ENCODE measurements at places on chromosomes 2 and 18.

DNA sequence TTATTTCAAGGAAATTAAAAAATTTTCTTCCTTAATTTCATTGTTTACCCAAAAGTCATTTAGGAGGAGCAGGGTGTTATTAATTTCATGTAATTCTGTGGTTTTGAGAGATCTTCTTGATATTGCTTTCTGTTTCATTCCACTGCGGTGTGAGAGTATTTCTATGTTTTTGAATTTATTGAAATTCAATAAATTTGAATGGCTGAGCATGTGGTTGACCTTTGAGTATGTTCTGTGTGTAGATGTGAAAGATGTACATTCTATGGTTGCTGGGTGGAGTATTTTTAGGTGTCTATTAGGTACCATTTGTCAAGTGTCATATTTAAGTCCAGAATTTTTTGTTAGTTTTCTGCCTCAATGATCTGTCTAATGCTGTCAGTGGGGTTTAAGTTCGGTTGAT is 39.4 kb upstream of the LANCL1 start:
- no peak for DNase-seq

DNA sequence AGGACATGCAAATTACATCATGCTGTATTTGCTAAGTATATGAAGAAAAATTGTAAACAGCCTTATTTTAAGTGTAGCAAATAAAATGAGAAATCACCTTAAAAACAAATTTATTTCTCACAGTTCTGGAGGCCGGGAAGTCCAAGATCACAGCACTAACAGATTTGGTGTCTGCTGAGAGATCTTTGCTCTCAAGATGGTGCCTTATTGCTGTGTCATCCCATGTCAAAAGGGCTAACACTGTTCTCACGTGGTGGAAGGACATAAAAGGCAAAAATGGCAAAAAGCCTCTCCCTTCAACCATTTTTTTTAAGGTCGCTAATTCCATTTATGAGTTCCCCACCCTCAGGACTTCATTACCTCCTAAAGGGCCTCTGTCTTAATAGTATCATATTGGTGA is 12.1 kb downstream of the XRCC5 start:
- no peak for DNase-seq

GRCh38 chr2:155727187-155727895 is 605.2 kb downstream of the NR4A2 start:
- no peak for DNase-seq

DNA sequence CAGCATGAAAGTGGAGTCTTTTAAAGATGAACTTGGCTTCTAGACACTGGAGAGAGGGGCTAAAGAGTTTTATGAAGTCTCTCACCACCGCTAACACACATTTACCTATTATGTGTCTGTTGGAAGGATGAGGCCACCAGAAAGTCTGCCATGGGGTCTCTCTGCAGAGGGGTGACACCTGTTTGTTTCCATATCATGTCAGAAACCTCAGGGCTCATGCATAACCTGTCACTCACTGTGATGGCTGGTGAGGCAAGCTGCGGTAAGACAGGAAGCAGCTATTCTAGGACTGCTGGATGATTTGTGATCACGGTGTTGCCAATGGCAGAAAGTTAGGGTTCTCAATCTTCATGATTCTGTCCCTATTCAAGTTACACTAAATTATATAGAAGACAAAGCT is 60.8 kb upstream of the DNMT3A start:
- DNase-seq: no peak

DNA sequence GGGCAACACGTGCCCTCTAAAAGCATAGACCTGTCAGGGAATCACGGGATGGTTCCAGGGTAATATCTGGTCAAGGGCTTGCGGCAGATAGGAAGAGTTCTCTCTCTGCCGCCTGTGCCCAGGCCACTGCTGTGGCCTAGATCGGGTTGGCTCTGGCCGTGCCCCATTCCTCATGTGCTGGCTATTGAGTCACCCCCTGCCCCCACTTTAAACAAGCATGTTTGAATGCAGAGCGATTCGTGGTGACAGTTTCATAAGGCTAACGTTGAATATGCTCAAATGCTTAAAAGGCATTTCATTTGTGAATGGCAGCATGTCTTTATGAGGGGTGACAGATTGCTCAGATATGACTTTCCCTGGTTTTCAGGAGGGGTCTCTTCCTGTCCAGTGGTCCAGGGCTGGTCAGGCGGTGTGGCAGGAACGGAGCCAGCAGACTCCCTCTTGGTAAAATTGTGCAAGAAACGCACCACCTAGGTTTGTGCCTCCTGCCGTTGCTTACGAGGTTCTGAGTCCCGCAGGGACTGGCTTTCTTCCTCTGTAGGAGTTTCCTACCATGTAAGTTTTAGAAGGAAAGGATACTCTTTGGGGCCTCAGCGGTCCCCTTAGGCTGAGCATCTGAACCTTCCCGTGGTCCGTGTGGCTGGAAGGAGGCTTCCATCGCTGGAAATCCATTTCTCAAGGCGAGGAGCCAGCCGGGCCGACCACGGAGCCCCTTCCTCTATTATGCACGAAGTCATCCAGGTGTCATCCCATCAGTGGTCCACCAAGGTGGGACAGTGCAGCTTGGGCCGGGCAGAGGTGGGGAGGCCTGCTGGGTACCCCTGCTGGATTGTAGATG is 50.2 kb downstream of the AGAP1 start:
- DNase-seq: no peak

GRCh38 chr2:117963446-117963845 is 50.4 kb downstream of the CCDC93 start:
- no peak for DNase-seq

DNA sequence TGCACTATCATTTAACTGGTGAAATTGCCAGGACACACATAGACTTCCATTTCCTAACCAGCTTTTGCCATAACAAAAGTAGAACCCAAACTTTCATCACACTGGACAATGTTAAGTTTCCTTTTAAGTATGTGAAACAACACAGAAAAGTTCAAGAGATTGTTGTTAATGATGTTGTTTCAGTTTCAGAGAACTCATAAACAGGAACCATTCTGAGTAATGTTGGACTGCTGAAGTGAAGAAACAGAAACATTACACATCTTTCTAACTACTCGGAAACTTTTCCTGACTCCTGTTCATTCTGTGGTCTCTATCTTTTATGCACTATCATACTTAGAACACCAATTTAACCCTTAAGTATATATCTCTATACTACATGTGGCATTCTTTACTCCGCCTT is 179.2 kb downstream of the RIT2 start:
- no peak for DNase-seq
